Right atrium auricular region (tissue), 2 donors: ENCODE measurements at places on chromosomes 4 and X. TPM values are rescaled to one million over a fixed set of nuclear protein-coding genes. Genes with fewer than 3 reads are reported as not detected.

GRCh38 chr4:102684610-102685052 lies 76.1 kb downstream of the MANBA start:
- DNase-seq: no peak
- H3K36me3 ChIP-seq: no peaks in the 10 kb centered on the region
- no peaks in the 10 kb centered on the region for H3K4me1 ChIP-seq
- no peak overlapping the region for H3K4me3 ChIP-seq

- H3K27ac ChIP-seq: no peak overlapping the region
- DNase-seq: no peak
- H3K4me1 ChIP-seq: no peaks in the 10 kb centered on the region
- no peaks in the 10 kb centered on the region for H3K27me3 ChIP-seq
Observed at GRCh38 chrX:10240918-10241317, 84.1 kb downstream of the CLCN4 start.

- H3K27me3 ChIP-seq: no peaks in the 10 kb centered on the region
- H3K36me3 ChIP-seq: peaks cover 19% of the 10 kb centered on the region
Observed at GRCh38 chrX:49077941-49078340, 1.7 kb downstream of the WDR45 start.

DNA sequence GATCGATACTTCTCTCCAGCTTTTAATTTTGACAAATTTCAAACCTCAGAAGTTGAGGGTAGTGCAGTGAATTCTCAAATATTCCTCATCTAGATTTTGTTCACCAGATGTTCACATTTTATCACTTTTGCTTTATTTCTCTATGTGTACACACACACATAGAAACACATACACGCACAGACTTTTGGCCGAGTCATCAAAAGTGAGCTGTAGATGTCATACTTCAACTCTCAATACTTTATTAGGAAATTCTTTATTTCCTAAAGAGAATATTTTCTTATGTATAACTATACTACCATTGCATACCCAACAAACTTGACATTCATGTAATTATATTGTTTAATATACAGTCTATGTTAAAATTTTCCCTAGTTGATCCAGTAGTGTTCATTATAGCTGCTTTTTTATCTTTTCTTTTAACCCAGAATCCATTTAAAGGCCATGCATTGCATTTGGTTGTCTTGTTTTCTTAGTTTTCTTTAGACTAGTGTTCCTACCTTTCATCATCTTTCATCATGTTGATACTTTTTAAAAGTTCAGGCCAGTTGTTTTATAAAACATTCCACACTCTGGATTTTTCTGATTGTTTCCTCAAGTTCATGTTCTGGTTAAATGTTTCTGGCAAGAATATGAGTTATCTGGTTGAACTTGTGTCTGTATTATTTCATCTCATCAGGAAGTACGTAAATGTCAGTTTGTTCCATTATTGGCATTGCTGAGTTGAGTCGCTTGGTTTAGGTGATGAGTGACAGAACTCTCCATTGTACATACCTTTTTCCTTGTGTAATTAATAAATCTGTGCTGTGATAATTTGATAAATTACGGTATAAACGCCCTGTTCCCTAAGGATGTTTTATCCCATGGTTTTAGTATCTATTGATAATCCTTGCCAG lies 94.1 kb upstream of the TLR2 start:
- H3K27ac ChIP-seq: no peak overlapping the region
- H3K4me3 ChIP-seq: no peak overlapping the region
- peaks cover 12% of the 10 kb centered on the region for H3K36me3 ChIP-seq
- DNase-seq: no peak
- no peaks in the 10 kb centered on the region for H3K4me1 ChIP-seq
- no peaks in the 10 kb centered on the region for H3K27me3 ChIP-seq

Gene DMRTC1B
- total RNA-seq: not detected

DNA sequence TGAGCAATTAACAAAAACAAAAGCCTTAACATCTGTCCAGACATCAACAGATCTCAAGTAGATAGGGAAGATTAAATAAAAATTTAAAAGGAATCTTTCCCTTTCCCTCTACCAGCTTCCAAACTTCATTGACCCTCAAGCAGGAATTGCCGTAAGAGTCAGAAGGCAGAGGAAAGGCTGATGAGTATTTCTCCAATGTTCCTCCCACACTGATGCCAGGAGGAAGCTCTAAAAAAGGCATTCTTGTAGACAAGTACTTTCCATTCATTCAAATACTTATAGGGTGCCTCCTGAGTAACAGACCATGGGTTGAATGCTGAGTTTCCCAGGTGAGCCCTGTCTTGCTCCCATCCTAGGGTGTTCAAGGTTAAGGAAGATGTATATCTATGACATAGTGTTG lies 151.6 kb upstream of the GPC4 start:
- H3K36me3 ChIP-seq: no peaks in the 10 kb centered on the region
- no peak overlapping the region for H3K4me3 ChIP-seq
- no peaks in the 10 kb centered on the region for H3K27me3 ChIP-seq

DNA sequence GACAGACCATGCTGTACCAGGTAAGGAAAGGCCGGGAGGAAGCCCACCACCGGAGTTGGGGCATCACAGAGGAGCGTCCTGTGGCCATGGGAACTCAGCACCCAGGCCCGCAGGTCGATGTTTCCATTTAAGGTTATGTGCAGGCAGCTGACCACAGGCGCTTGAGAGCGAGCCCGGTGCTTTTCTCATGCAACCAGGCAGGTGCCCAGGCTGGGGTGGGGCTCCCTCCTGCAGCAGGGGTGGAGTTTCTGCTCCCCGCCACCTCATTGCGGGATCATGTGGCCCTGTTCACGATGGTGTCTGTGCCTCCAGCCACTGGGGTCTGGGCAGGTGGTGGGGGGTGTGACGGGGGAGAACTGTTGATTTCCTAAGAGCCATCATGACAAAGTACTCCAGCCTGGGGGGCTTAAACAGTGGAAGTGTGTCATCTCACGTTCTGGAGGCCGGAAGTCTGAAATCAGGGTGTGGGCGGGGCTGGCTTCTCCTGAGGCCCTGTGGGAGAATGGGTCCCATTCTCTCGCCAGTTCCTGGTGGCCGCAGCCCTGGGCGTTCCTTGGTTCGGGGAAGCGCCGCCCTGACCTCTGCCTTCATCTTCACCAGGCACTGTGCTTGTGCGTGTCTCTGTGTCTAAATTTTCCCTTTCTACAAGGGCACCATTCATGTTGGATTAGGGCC lies 60.9 kb downstream of the CPZ start:
- H3K27ac ChIP-seq: no peak overlapping the region
- no peaks in the 10 kb centered on the region for H3K4me1 ChIP-seq
- no peak overlapping the region for H3K4me3 ChIP-seq
- H3K36me3 ChIP-seq: no peaks in the 10 kb centered on the region
- DNase-seq: no peak
